NCI-H446 treated with DMSO at 0.1 percent for 48 hours (cell line): ENCODE measurements at places on chromosomes 5 and 9.

GRCh38 chr5:118405650-118406061 is 582.7 kb downstream of the DTWD2 start:
- no peak for DNase-seq

DNA sequence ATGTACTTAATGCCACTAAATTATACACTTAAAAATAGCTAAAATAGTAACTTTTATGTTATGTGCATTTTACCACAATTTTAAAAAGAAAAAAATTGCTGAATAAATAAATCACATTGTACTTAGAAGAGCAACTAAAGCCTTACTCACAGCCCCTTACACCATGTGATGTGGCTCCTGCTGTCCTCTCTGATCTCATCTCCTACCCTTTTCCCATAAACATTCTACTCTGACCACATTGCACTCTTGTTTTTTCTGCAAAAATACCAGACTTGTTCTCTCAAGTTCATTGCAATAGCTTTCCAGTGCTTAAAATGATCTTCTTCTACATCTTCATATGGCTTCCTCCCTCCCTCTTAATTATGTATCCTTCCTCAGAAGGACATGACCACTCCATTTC is 268.4 kb downstream of the ELAVL2 start:
- DNase-seq = no peak

- DNase-seq = no peak
Measured at GRCh38 chr5:170985486-170985885, 123.7 kb downstream of the RANBP17 start.

- no peak for DNase-seq
Measured at GRCh38 chr5:34967540-34967939, 38.2 kb downstream of the DNAJC21 start.

DNA sequence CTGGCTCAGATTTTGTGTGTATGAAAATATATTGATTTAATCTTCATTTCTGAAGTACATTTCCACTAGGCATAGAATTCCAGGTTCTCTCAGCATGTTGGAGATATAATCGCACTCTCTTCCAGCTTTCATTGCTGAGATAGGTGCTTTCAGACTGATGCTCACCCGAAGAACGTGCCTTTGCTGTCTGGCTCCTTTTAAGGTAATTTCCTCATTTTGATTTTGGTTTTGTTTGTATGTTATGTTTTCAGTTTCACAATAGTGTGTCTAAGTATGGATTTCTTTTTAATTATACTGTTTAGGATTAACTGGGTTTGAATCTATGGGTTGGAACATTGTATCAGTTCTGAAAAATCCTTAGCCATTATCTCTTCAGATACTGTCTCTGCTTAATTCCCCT is 132.0 kb upstream of the NFIB start:
- DNase-seq = no peak

- no peak for DNase-seq
Measured at GRCh38 chr9:131116281-131117120, 8.9 kb upstream of the NUP214 start.

DNA sequence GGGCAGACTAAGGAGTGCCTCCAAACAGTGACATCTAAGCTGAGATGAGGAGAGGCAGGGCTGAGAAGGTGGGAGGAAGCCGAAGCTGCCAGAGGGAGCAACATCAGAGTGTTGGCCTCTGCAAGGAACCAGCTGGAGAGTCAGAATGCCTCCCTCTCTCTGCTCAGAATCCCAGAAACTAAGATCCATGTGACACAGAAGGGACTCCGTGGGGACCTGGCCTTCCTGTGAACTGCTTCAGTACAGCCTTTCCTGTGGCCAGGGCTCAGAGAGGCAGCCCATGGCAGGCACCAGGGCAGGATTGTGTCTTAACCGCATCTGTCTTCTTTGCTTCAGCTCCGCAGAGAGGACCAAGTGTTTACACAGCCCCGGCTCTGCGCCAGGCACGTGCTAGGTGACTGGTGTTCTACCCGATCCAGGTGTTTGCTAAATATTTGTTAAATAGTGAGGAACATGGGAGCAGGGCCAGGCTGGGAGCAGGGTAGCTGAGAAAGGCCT is 33.5 kb downstream of the KCNMB1 start:
- no peak for DNase-seq

- DNase-seq = peak; percentile 83
Measured at GRCh38 chr9:8732367-8733075, 932.9 kb upstream of the DMAC1 start.

DNA sequence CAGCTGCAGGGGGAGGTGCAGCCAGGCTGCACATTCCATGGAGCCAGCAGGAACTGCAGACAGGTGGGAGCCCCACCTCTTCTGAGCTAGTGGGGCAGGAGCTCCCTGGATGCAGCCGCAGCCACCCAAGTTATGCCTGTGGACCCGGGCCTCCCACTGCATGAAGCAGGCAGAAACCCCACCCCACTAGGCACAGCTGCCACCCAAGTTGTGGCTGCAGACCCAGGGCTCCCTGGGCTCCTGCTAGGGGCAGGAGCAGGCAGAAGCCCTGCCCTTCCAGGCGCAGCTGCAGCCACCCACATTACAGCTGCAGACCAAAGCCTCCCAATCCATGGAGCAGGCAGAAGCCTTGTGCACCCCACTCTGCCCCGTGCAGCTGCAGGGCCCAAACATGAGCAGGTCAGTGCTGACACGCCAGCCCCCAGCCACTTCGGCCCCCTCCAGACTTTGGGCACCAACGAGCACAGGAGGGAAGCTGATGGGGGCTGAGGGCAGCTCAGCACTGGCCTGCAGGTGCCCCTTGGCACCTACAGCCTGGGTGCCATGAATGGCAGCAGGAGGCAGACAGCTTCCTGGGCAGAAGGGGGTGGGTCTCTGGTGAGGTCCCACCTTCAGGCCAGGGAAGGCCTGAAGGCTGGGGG is 106.9 kb downstream of the C9orf50 start:
- DNase-seq = no peak

DNA sequence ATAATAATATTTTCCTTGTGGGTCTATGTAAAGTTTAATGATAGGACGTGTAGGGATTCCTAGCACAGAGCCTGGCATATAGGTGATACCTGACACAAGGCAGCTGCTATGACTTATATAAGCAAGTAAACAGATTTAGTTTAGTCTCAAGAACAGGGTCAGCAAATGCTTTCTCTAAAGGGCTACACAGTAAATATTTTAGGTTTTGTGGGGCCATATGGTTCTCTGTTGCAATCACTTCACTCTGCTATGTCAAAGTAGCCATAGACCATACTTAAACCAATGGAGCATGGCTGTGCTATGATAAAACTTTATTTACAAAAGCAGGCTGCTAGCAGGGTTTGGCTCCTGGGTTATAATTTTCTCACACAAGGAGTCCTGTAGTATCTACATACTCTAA is 204.8 kb upstream of the KLF4 start:
- no peak for DNase-seq

DNA sequence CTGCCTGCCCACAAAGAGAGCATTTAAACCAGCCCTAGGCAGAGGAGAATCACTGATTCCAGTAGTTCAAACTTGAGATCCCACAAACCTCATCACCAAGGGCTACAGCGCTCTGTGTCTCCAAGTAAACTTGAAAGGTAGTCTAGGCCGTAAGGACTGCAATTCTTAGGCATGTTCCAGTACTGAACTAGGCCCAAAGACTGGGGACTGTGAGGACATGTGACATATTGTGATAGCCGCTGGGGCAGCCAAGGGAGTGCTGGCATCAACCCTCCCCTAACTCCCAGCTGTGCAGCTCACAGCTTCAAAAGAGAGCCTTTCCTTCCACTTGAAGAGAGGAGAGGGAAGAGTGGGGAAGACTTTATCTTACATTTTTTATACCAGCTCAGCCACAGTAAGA is 291.0 kb upstream of the PRR16 start:
- no peak for DNase-seq

GRCh38 chr5:40402007-40402364 is 277.7 kb upstream of the PTGER4 start:
- no peak for DNase-seq

DNA sequence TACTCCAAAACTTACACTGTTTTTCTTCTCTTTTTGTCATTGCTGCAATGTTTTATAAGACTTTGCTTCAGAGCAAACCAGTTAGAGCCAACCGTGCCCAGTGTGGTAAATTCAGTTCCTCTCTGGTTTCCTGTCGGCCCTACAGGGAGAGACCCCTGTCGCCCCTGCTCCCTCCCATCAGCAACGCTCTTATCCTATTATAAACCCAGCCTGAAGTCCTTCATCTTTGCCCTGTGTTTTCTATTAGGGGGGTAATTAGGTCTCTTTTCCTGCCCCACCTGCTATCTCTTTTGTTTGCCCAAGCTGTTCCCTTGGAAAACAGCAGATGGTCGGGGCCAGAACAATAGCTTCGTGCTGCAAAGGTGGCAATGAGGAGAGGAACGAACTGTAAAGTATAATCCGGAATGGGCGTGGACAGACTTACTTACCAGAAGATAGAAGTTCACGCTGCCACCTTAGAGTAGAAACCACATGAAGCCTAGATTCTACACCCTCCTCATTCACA is 21.4 kb upstream of the OTULINL start:
- DNase-seq = no peak

DNA sequence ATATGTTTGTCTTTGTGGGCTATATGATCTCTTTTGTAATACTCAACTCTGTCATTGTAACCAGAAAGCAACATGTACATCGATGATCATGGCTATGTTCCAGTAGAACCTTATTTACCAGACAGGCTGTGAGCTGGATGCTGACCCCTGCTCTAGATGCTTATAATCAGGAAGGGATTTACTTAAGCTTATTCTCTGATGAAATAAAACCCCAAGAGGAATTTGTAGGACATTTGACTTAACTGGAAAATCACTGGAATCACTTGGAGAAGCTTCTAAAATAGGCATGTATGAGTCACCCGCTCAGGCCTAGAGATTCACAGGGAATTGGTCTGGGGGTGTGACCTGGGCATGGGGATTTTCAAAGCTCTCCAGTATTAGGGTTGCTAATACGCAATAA is 285.8 kb upstream of the ZNF608 start:
- no peak for DNase-seq
